Osteoblast (primary cell): ENCODE measurements at places on chromosomes 4 and X. TPM values are rescaled to one million over a fixed set of nuclear protein-coding genes. Genes with fewer than 3 reads are reported as not detected.

GRCh38 chr4:140109737-140110136, 44.2 kb downstream of the MAML3 start:
- no peaks in the 10 kb centered on the region for H3K27me3 ChIP-seq
- DNase-seq: no peak
- no peak overlapping the region for H3K4me3 ChIP-seq
- H3K4me1 ChIP-seq: no peaks in the 10 kb centered on the region
- H3K36me3 ChIP-seq: no peaks in the 10 kb centered on the region

DNA sequence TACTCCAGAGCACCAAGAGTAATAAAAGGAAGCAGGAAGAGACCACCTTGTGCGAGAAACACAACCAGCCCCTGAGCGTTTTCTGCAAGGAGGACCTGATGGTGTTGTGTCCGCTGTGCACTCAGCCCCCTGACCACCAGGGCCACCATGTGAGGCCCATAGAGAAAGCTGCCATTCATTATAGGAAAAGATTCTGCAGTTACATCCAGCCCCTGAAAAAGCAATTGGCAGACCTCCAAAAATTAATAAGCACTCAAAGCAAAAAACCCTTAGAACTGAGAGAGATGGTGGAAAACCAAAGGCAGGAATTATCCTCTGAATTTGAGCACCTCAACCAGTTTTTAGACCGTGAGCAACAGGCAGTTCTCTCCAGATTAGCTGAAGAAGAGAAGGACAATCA, 5.7 kb downstream of the TRIM75 start:
- H3K36me3 ChIP-seq: no peaks in the 10 kb centered on the region
- no peak overlapping the region for H3K4me3 ChIP-seq
- no peak for DNase-seq
- H3K4me1 ChIP-seq: no peaks in the 10 kb centered on the region
- H3K27me3 ChIP-seq: no peaks in the 10 kb centered on the region

DNA sequence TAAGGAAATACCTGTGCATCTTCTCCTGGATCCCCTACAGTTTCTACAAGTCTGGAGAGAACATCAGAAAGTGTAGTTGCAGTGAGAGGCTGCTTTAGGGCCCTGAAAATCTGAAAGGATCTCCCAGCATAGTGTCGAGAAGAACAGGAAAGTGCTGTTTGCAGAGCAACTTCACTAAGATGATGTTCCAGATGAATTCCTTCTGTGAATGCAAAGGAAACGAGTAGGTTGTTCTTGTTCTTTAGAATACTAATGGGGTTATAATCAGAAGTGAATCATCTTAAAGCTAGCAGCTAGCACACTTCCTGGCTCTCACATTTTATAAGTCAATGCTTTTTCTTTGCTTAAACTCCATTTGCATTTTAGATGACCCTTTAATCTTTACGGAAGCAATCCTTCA, 53.7 kb downstream of the ZAR1 start:
- H3K27me3 ChIP-seq: no peaks in the 10 kb centered on the region
- H3K4me3 ChIP-seq: no peak overlapping the region
- H3K4me1 ChIP-seq: no peaks in the 10 kb centered on the region
- H3K36me3 ChIP-seq: peaks cover 53% of the 10 kb centered on the region

- H3K36me3 ChIP-seq: no peaks in the 10 kb centered on the region
- no peaks in the 10 kb centered on the region for H3K4me1 ChIP-seq
- H3K4me3 ChIP-seq: no peak overlapping the region
- H3K27ac ChIP-seq: no peak overlapping the region
These were observed 1.7 kb upstream of the VCX start for GRCh38 chrX:7841084-7841805.

DNA sequence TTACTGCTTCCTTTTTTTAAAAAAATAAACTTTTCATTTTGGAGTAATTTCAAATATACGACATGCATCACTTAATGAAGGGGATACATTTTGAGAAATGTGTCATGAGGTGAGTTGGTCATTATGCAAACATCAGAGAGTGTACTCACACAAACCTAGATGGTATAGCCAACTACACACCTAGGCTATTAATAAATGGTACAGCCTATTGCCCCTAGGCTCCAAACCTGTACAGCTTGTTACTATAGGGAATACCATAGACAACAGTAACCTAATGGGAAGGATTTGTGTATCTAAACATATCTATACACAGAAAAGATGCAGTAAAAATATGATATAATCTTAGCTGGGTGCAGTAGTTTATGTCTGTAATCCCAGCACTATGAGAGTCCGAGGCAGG, 29.1 kb downstream of the SETD7 start:
- peaks cover 45% of the 10 kb centered on the region for H3K36me3 ChIP-seq
- no peaks in the 10 kb centered on the region for H3K27me3 ChIP-seq
- DNase-seq: no peak
- H3K4me3 ChIP-seq: no peak overlapping the region
- H3K4me1 ChIP-seq: peaks cover 14% of the 10 kb centered on the region

Gene PUDP
- total RNA-seq: 6.5 and 9.4 TPM in 2 replicates

- DNase-seq: no peak
- H3K4me3 ChIP-seq: no peak overlapping the region
- H3K4me1 ChIP-seq: peaks cover 5% of the 10 kb centered on the region
- no peaks in the 10 kb centered on the region for H3K36me3 ChIP-seq
- H3K27ac ChIP-seq: no peak overlapping the region
These were observed 13.3 kb downstream of the OPHN1 start for GRCh38 chrX:68419975-68420374.

- no peaks in the 10 kb centered on the region for H3K27me3 ChIP-seq
- H3K4me1 ChIP-seq: peaks cover 49% of the 10 kb centered on the region
- H3K27ac ChIP-seq: peak overlapping the region; percentile 96
- peaks cover 24% of the 10 kb centered on the region for H3K36me3 ChIP-seq
These were observed 3.2 kb downstream of the CAMK2D start for GRCh38 chr4:113758372-113758771.

Gene MAGEB10
- total RNA-seq: not detected in 2 replicates

DNA sequence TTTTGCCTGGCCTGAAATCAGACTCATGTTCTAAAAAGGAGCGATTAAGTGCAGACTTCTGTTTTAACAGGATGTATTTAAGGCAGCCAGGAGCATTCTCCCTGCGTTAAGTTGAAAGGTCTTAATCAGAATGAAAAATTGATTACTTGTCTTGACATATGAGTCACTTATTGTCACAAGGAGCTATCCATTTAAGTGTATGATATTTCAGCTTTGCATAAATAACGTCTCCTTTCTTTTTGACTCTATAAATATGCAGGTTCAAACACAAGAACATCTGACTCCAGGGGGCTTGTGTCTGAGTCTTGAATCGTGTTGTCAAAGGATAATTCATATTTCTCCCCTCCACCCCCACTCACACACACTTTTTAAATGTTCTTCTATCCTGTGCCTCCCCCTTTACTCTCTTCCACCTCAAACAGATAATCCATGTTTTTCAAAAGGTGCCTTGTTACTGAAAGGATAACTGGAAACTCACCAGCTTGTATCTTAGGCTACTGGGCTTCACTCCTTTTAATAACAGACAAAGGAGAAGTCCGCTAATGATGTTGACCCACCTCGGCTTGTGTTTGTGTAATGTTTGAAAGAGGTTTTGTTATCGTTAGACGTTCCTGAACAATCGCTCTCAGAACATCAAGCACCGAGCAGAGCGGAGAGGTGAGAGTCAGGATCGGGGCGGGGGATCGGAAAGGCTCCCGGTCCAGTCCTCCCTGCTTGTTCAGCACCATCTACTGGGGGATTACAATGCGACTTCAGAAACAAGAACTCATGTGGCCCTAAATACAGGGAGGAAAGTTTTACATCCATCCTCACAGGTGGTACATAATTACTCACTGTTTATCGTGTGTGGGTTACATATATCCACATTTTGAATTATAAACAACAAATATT, 107.5 kb upstream of the RPL34 start:
- peaks cover 31% of the 10 kb centered on the region for H3K27me3 ChIP-seq
- no peak overlapping the region for H3K27ac ChIP-seq
- no peaks in the 10 kb centered on the region for H3K4me1 ChIP-seq

Gene SORCS2
- 9.0 and 11.5 TPM in 2 replicates for total RNA-seq

Gene C4orf50
- total RNA-seq: not detected in 2 replicates

GRCh38 chrX:10629905-10630304, 9.5 kb upstream of the MID1 start:
- no peaks in the 10 kb centered on the region for H3K36me3 ChIP-seq
- DNase-seq: no peak
- peaks cover 22% of the 10 kb centered on the region for H3K4me1 ChIP-seq
- no peaks in the 10 kb centered on the region for H3K27me3 ChIP-seq
- H3K4me3 ChIP-seq: no peak overlapping the region

GRCh38 chrX:136779346-136779781, 1.4 kb downstream of the ARHGEF6 start:
- H3K4me3 ChIP-seq: no peak overlapping the region
- peaks cover 10% of the 10 kb centered on the region for H3K4me1 ChIP-seq
- H3K27ac ChIP-seq: no peak overlapping the region
- H3K27me3 ChIP-seq: no peaks in the 10 kb centered on the region

Gene SSX4B
- total RNA-seq: not detected in 2 replicates

Gene MAP3K15
- under 0.01 TPM in 2 replicates for total RNA-seq

Gene CXorf49
- total RNA-seq: not detected in 2 replicates

Gene HPSE
- total RNA-seq: 0.29 and 0.36 TPM in 2 replicates

- H3K27ac ChIP-seq: no peak overlapping the region
- no peaks in the 10 kb centered on the region for H3K27me3 ChIP-seq
- no peak overlapping the region for H3K4me3 ChIP-seq
- H3K36me3 ChIP-seq: no peaks in the 10 kb centered on the region
- H3K4me1 ChIP-seq: no peaks in the 10 kb centered on the region
These were observed 983.6 kb downstream of the RPA4 start for GRCh38 chrX:97867266-97867665.

DNA sequence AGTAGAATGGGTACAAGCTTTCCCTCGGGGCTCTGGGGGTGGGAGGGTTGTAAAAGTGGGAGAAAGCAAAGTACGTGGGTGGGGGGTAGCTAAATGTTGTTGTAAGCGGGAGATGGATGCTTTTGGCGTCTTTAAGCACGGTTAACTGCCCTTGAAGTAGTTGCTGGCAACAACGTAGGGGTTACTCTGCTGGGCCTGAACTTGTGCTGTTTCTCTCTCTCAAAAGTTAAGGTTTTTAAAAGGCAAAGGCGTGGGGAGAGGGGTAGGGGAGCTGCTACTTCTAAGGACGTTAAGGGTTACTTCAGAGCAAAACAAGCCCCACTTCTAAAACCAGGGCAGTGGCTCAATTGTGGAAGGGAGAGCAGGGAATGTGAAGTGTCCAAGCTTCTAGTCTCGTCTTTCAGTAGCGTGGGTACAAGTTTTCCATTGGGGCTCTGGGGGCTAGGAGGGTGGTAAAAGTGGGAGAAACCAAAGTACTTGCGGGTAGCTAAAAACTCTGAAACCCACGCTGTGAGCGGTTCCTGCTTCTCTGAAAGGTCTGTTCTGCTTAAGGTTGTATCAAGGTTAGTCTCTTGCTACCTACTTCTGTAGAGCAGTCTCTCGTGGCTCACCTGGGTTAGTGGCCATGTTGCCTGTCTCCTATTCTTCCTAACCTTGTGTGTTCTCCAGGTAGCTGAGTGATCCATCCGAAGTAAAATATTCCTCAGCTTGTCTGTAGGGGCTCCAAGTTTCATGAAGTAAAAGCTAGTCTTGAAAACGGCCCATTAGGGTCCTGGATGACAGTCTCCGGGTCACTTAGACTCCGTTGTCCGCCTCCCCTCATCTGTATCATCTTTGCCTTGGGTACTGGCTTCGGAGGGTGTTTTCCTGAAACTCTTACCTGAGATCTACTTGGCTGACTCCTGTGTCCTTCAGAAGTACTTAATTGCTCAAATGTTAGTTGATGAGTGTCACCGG, 1.7 kb upstream of the WDR1 start:
- peak overlapping the region; percentile 87 for H3K27ac ChIP-seq
- H3K4me1 ChIP-seq: peaks cover 35% of the 10 kb centered on the region
- peak overlapping the region; percentile 73 for H3K4me3 ChIP-seq
- DNase-seq: no peak
- H3K36me3 ChIP-seq: peaks cover 25% of the 10 kb centered on the region

DNA sequence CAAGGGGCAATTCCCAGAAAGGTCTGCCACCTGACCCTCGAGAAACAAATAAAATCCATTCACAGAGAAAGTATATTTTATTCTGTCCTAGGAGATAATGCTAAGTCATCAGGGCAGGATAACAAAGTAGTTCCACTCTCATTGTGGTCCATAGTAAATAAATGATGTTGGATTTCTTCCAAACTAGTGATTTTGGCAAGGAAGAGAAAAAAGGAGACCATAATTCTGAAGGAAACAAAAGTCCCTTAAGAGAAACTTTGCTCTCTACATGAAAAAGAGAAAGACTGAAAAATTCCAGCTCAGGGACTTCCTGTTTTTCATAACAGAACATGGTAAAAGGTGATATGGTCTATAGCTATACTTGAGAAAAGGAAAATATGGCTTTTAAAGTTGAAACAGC, 71.5 kb upstream of the DDX60 start:
- DNase-seq: no peak
- no peak overlapping the region for H3K27ac ChIP-seq
- no peak overlapping the region for H3K4me3 ChIP-seq
- peaks cover 16% of the 10 kb centered on the region for H3K36me3 ChIP-seq
- H3K4me1 ChIP-seq: peaks cover 7% of the 10 kb centered on the region
- no peaks in the 10 kb centered on the region for H3K27me3 ChIP-seq

DNA sequence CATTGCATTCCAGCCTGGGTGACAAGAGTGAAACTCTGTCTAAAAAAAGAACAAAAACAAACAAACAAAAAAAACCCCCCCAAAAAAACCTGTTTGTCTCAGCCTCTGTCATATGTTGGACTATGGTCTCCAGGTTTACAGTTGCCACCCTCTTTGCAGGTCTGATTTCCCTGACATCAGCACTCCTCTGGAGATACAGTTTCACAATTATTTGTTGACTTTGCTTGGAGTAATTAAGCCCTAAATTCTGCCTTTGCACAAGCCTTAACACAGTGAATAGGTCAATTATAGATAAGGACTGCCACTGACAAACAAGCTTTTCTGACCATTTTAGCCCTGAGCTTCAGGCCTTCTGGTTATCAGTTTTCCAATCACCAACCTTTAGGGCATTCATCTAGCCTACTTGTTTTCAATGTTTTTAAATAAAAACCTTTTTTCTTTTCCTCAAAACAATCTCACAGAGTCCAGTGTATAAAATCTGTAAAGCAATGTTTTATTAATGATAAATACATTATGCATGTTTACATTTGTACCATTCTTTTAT, 20.4 kb upstream of the MAPK10 start:
- H3K27me3 ChIP-seq: no peaks in the 10 kb centered on the region
- no peaks in the 10 kb centered on the region for H3K36me3 ChIP-seq
- no peak for DNase-seq
- H3K4me3 ChIP-seq: no peak overlapping the region
